ENCODE measurements at places on chromosomes 7 and 10.

GRCh38 chr10:61621605-61622051, 41.1 kb upstream of the CABCOCO1 start:
- DNase-seq = no peak

DNA sequence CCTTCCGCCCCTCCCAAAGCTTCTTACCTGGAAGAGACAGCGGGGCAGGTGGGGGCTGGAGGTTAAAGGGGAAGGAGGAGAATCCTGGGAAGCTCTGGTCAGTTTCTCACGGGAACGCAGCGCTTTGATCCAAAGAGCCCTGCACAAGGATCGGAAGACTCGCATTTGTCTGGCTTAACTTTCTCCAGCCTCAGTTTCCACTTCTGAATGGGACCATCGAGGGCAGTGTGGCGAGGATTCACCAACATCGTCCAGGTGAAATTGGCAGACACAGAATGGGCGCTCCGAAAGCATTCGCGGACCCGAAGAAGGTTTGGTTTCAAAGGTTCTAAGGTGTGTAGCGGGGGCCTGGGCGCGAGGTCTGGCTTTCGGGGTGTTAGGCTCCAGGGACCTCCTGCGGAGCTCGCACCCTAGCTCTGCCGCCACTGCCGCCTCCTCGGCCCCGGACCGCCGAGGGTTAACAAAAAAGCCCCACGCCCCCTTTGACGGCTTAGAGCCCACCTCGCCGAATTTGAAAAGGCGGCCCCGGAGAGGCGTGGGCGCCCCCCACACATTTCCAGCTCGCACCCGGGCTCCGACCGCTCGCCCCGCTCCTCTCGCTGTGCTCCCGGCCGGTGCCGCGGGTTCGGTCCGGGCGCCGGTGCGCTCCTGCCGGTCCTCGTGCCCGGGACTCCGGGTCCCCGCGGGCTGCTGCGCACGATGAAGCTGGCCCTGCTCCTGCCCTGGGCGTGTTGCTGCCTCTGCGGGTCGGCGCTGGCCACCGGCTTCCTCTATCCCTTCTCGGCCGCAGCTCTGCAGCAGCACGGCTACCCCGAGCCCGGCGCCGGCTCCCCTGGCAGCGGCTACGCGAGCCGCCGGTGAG, at the start of gene COL26A1:
TSS of gene COL26A1 (plus strand) at position 542 of the 862 bp plus-strand sequence. CDS start at position 700, 158 bp downstream.
- DNase-seq = no peak

- no peak for DNase-seq
These were observed 1.6 kb downstream of the TSPAN14 start for GRCh38 chr10:80455461-80456349.

DNA sequence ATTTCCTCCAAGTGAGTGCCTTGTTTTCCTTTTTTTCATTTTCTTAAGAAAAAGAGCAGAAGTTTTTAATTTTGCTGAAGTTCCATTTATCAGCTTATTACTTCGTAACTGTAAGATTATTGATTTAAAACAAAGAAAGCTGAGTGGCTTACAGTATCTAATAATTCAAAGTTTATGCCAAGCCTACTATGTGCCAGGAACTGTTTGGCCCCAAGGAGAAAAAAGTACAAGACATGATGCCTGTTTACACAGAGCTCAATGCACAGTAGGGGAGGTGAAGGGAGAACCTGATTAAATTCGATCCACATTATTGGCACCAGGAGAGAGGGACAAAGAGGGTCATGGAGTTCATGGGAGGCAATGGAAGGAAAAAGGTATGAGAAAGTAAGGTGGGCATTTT, 419.3 kb upstream of the ZMIZ1 start:
- DNase-seq = no peak

DNA sequence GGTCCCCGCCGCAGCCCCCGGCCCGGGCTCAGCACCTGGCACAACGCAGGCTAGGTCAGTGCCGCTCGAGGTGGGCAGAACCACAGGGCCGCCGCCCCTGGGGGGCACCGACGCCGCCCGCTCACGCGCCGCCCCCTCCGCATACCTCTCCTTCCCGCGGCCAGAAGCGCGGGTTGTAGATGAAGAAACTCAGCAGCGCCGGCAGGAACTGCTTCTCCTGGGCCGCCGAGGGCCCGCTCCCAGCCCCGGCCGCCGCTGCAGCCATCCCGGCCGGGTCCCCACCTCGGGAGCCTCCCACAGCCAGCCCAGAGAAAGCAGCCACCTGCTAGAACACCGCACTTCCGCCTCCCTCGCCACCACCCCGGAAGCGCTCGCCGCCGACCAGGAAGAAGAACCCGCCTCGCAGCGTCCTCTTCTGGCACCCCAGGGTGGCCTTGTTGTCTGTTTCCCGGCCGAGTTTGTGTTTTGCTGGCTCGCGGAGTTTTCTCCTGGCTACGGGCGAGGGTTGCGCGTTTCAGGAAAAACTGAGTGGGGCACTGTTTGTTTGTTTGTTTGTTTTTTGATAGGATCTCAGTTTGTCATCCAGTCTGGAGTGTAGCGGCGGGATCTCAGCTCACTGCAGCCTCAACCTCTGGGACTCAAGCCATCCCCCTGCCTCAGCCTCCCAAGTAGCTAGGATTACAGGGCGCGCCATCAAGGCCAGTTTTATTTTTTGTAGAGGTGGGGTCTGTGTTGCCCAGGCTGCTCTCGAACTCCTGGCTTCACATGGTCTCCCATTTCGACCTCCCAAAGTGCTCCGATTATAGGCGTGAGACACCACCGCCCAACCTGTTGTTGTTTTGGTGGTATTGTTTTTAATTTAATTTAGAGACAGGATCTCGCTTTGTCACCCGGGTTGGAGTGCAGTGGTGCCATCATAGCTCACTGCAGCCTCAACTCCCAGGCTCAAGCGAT, 17.7 kb downstream of the OCM2 start:
- peak; percentile 20 for DNase-seq

- DNase-seq = no peak
These were observed 13.7 kb upstream of the USP6NL start for GRCh38 chr10:11625019-11625735.

GRCh38 chr7:77413861-77414424, 2.2 kb downstream of the GSAP start:
- DNase-seq = no peak

GRCh38 chr10:75140246-75140645, 28.8 kb downstream of the SAMD8 start:
- DNase-seq = no peak

- no peak for DNase-seq
These were observed 25.2 kb downstream of the RAPGEF5 start for GRCh38 chr7:22331704-22332103.

DNA sequence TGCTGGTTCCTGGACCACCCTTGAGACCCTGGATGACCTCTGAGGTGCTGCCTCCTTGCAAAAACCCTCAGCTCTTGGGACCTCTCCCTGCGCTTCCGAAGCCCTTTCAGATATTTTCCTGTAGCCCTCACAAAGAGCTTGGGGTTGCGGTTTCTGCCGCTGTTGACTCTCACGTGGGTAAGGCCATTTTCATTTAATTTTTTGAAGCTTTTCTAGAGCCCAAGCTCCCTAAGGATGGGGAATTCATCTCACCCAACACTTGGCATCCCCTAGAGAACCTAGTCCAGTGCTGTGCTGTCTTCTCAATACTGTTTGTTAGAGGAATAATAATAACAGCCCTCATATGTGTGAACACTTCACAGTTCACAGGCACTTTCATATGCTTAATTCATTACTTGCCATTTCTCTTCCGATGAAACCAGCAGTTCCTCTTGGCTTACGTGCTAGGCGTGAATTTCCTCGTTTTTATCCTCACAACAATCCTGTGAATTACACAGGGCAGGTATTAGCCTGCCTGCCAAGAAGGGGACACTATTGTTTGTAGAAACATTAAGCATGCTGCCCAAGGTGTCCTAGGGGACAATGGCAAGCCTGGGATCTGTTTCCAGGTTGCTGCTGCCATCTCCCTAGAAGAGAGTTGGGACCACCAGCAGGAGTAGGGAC, 71.6 kb upstream of the CTBP2 start:
- no peak for DNase-seq

- DNase-seq = no peak
These were observed 2.0 kb upstream of the ARPC1B start for GRCh38 chr7:99372275-99373090.

DNA sequence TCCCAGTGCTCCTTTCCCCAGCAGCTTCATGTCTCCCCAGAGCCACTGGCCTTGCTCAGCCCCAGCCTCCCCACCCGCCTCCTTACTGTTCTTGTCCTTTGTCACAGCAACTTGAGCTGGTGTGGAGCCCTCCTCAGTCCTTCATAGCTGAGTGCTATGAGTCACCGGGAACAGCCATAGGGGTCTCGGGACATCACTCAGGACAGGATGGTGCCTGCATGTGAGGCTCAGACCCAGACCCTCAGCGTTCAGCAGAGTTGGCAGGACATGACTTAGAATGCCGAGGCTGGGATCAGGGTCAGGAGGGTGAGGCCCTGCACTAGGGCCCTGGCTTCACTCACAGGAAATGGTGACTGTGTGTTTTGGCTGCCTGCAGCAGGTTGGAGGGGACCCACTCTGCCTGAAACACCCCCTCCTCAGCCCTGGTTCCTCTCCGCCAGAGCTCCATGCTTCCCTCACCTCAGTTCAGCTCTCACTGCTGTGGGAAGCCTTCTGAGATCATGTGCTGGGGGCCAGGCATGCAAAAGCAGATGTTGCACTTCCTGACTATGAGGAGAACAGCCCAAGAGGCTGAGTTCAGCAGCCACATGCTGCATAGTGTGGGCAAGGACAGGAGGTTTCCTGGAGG, 40.7 kb upstream of the GJD4 start:
- DNase-seq = no peak

- DNase-seq = no peak
These were observed 105.3 kb upstream of the LRGUK start for GRCh38 chr7:134021836-134022235.

DNA sequence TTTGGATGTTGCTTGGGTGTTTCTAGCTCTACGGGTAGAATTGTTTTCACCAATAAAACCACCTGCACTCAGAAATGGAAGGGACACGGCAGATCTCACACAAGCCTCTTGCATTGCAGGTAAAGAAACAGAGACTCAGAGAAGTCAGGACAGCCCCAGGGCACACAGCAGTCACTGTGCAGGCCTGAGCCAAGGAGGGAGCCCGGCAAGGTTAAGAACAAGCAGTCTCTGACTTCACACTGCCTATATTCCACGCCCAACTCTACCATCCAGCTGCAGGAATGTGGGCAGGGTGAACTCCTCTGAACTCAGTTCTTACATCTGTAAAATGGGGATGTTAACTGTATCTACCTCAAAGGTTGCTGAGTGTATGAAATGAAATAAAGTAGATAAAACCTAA, 15.4 kb downstream of the CHST15 start:
- DNase-seq = no peak

DNA sequence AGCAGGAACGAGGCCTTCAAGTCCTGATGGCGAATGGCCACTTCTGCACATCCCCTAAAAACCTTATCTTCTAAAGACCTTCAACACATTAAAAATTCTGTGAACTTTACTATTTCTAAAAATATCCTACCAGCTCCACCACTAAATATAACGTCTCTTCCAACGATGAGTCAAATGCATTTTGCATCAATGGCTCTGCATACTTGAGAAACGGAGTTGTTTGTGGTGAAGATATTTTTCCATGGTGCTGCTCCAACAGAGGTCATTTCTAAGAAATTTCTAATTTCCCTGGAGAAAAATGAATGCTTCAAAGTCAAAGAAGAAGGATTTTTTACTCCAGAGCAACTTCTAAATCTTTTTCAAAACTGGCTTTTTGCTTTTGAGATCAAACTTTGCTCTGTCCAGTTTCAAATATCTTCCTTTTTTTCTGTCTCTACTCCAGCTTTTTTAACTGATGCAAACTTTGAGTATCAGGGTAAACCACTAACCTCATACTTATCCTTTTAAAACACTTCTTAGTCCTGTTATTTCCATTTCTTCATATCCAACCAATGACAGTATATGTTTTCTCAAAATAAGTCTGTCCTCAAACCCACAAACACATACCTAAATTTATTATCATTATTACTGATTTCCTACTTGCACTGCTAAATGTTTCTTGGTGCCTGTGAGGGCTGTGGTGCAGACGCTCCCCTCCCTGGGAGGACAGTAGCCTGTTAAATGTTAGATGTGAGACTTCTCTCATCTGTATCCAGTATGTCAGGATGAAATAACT, 258.1 kb downstream of the KLF6 start:
- DNase-seq = peak; percentile 82

DNA sequence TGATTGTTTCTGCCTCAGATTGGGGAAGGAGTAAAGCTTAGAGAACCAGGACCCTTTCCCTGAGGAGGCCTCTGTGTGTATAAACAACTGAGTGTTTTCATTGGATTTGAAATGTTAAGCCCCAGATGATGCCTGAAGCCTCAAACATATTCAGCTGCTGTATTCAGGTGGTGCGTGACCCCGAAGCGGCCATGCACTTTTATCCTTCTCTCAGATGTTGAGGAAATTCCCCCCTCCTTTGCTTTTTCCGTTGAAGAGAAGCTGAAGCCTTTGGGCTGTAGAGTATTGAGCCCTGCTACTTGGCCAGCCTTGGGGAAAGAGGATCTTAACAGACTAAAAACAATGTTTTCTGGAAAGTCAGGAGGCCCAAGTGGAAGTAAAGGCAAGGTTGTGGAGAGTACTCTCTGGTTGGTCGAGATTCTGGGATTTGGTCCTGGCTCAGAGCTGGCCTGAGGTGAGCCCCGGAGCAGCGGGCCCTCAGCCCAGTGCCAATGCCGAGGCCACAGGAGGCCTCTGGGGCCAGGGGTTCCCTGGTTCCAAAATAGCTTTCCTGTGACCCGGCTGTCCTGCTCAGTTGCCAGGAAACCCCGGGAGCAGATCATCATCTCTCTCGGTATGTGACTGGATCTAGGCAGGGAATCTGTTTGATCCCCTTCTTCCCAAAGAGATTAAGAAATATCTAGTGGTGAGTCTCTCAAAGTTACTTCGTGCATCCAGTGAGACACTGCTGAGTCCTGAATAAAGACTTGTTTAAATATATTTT, 22.5 kb downstream of the FKBP6 start:
- DNase-seq = no peak

DNA sequence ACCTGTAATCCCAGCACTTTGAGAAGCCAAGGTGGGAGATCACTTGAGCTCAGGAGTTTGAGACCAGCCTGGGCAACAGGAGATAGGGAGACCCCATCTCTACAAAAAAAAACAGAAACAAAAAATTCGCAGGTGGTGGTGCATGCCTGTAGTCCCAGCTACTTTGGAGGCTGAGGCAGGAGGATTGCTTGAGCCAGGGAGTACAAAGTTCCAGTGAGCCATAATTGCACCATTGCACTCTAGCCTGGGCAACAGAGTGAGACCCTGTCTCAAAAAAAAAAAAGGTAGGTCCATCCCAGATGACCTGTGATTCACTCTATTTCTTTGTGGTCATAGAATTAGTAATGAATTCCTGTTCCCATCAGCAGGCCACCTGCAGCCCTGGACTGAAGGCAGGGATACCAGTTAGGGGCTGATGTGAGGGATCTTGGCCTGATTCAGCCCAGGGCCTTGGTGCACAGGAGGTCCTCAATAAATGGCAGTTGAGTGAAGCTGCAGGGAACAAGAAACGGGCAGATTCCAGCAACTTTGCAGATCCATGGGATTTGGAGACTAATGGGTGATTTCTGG, at the start of gene MYH16:
TSS of gene MYH16 (plus strand) at position 364 of the 570 bp plus-strand sequence.
- DNase-seq = no peak

- no peak for DNase-seq
These were observed 52.8 kb upstream of the KCNIP2 start for GRCh38 chr10:101896225-101896877.

DNA sequence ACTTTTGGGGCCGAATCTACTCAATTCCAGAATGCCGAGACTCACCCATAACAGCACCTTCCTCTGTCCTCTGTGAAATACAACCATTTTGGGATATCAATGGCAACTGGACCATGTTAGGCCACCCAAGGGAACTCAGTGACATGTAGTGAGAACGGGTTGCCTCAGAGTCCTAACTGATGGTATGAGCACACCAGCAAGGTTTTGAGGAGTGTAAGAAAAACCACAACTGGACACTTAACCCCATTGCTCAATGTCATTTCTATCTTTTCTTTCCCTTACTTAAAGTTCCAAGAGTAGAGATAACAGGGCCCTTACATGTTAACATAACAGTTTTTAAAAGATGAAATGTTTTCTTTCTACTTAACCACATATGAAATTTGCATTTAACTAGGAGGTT, 67.1 kb downstream of the TNS3 start:
- no peak for DNase-seq
